ENCODE measurements at places on chromosomes 2 and 18.

- no peak for DNase-seq
Observed at GRCh38 chr2:122532481-122532880, 777.0 kb downstream of the TSN start.

- no peak for DNase-seq
Observed at GRCh38 chr18:73261923-73262322, 394.1 kb upstream of the NETO1 start.

DNA sequence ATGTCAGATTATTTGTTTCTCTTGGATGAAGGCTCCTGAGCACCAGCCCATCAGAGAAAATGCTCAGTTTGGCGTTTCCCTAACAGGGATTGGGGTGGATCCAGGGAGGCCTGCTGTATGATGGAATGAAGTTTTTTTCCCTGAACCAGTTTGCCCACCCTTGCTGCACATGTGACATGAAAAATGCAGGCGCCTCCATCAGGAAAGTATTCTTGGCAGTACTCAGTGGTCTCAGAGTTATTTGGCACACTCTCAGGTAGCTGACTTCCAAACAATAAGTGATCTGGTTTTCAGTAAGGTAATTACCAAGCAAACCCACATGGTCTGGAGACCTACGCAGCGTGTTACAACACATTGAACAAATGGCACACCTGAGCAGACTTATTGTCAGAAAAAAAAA, 254.9 kb downstream of the PAX3 start:
- no peak for DNase-seq

- no peak for DNase-seq
Observed at GRCh38 chr2:85956646-85957039, 67.9 kb upstream of the ST3GAL5 start.

DNA sequence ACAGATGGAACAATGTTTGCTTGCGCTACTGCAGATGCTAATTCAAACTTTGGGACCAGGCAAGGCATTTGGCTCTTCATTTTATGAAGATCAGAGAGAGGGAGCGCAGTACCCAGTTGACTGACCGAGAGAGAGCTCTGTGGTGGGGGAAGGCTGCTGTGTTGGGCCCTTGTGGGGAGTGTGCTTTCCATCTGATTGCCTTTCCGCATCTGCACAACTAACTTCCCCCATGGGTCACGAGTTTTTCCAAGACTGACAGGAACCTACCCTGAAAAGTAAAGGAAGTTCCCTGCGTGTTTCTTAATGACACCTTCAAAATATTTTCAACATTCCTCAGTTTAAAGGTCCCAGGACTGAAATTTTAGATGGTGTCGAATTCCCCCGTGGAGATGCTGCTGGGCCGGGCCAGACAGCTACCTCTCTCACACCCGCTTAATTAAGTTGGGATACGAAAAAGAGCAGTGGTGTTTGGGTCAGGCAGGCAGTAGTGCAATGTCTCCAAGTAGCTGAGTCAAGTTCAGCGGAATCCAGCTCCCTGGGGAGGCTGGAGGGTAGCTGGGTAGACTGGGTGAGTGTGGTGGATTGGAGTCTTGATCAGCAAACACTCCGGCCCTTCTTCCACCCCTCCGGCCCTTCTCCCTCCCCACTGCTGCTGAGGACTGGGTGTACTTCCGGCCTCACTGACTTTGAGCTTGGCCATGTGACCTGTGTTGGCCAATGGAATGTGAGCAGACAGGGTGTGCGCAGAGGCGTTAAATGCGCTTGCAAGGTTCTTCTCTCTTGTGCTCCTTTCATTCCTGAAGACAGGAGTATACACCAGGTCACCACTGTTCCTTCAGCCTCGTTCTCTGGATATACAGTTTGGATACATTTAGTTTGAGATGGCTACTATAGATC, 2.3 kb upstream of the ARHGAP25 start:
- DNase-seq: peak; percentile 8

DNA sequence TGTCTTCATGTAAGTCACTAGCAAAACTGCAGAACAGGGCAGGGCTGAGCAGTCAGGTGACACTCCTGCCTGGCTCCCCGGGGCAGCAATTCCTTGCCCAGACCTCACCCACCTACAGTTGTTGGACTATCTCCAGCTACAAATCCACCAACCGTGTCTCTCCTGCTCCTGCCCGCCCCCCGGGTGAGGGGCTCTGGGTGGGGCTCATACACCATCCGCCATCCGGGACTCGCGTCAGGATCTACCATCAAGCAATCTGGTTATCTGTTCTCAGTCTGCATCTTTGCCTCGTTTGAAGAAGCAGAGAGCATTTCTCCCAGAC, 13.5 kb upstream of the GLI2 start:
- DNase-seq: no peak

DNA sequence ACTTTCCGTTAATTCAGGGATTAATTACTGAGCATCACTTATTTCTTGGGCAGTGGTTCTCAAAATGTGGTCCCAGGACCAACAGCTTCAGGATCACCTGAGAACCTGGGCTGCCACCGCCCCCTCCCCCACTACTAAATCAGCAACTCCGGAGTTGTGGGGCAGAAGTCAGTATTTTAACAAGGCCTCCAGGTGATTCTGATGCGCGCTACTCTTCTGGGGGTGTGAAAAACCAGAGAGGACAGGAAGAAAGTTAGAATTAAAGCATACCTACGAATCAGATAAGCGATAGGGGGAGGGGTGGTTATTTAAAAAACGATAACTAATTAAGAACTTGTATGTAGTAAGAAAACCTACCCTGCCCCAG, 319 bp downstream of the ZSCAN30 start:
- DNase-seq: no peak

GRCh38 chr2:59314031-59314766, 1073.1 kb upstream of the FANCL start:
- no peak for DNase-seq

- no peak for DNase-seq
Observed at GRCh38 chr2:72992734-72993102, 75.4 kb downstream of the EMX1 start.

GRCh38 chr2:133705287-133705686, 137.0 kb upstream of the NCKAP5 start:
- no peak for DNase-seq

GRCh38 chr2:199019898-199020507, 437.7 kb downstream of the SATB2 start:
- DNase-seq: no peak

DNA sequence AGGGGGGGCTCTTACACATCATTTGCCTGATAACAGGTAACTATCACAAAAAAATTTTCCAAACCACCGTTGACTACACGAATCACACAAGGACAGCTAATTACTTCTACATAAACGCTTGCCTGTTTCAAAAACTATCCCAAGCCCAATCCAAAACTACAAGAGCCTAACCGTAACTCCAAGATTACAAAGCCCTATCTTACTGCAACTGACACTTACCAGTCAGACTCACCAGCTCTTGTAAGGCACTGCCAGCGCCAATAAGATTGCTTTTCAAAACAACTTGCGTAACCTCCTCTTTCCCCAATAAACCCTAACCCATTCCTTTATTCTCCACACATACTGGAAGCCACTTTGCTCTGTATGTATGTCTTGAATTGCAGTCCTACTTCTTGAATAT, 148.4 kb downstream of the NBAS start:
- DNase-seq: no peak

GRCh38 chr2:113169002-113169530, 4.7 kb upstream of the PSD4 start:
- DNase-seq: no peak

DNA sequence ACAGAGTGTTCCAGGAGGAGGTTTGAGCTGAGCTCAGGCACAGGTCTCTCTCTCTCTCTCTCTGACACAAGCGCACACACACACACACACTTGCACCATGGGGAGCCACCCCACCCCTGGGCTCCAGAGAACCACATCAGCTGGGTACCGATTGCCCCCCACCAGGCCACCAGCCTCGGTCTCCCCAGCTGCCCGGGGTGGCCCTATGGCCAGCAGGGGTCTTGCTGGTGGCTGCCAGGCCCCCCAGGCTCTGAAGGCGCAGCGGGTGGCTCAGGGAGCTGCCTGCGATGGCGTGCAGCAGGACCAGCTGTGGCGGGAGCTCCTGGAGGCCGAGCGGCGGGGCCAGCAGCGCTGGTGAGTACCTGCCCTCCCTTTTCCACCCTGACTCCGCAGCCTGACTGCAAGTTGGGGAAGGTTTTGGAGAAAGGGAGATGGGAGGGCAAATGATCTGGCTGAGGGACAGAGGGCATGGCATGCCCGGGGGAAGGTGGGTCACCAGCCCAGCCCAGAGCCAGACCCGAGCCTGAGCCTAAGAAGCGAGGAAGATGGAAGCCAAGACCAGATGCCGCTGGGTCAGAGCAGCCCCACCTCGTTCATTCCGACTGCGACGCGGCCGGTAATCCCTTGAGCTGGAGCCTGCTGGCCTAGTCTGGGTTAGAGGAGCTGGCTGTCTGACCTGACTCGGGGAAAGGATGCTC, 21.9 kb upstream of the SLC66A3 start:
- DNase-seq: no peak

- DNase-seq: no peak
Observed at GRCh38 chr2:227234429-227234828, 70.0 kb downstream of the COL4A3 start.

GRCh38 chr18:79459946-79460480, 64.3 kb downstream of the NFATC1 start:
- DNase-seq: no peak

- DNase-seq: no peak
Observed at GRCh38 chr2:232698556-232699091, 1.5 kb downstream of the GIGYF2 start.

GRCh38 chr2:177464549-177464948, 72.0 kb downstream of the AGPS start:
- no peak for DNase-seq

GRCh38 chr2:64277101-64277849, 133.1 kb upstream of the PELI1 start:
- DNase-seq: peak; percentile 28

DNA sequence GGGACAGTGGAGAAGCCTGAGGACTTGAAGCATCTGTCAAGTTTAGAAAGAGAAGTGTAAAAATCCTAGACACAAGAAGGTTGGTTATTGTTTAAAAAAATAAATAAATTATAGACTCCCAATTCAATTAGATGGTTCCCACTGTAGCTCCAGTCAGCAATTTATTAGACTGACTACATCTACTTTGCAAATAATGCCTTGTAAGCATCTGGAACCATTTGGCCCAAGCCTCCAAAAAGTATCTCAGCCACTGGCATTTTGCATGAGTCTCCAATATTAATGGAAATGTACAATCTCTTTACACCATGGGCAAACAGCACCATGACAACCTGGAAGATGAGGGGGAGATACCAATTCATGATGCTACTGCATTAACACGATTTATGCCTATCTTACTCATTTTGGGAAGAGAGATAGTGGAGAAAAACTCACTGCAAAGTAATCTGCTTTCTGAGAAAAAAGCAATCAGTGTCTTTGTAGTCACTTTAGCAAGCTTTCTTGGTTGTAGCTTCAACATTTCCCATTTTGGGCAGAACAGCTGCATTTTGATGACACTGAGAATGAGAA, 2.8 kb downstream of the NYAP2 start:
- no peak for DNase-seq

GRCh38 chr18:75360215-75360614, 67.3 kb downstream of the SMIM21 start:
- no peak for DNase-seq

GRCh38 chr18:22302144-22302543, 115.6 kb downstream of the CTAGE1 start:
- no peak for DNase-seq

- no peak for DNase-seq
Observed at GRCh38 chr2:166449439-166449838, 44.6 kb downstream of the SCN7A start.

DNA sequence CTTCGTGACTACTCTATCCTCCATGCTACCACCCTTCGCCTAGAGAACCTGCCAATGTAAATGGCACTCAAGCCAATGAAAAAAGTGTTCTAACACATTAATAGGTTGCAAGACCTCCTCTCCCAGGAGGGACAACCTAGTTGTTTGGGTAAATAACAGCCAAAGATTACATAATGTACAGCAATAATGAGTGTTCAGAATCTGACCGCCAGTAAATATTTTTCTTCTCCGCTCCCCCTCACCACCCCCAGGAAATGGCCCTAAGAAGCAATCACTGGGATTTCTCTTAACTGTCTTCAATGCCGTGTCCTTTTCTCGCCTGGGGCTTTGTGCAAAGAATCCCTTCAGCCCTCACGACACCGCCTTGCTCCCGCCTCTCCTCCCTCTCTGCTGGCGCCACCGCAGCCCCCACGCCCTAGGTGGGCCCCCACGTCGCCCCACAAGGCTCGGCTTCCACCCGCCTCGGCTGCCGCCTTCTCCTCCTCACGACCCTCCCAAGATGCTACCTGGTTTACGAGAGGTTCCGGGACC, 458 bp downstream of the HYCC2 start:
- DNase-seq: no peak

DNA sequence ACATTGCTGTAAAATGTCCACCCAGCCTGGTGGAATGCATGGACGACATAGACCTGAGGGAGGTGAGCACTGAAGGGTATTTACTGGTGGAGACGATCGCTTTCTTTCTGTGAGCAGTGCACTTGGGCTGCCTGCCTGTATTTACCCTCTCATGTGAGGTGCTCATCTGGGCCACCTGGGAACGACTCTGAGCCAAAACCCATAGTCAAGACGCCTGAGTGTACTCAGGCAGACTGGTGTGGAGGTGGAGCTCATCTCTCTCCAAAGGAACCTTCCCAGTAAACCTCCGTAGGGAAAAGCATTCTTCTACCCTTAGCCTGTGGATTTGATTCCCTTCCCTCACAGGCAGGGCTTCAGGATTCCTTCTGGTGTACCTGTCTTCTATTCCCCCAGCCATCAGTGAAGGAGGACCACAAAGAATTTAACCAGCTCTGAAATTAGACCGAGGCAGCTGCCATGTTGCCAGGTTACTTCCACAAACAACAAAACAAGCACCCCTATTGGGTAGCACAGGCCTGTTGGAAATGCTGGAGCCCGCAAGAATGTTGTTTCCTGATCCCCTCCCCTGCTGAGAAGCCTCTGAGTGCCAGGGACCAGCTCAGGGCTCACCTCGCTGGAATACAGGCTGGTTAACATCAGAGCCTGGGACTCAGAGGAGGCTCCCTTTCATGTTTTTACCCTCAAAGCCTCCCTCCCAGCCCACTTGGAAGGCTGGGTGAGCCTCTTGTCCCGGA, 47.5 kb upstream of the TXNDC2 start:
- no peak for DNase-seq

DNA sequence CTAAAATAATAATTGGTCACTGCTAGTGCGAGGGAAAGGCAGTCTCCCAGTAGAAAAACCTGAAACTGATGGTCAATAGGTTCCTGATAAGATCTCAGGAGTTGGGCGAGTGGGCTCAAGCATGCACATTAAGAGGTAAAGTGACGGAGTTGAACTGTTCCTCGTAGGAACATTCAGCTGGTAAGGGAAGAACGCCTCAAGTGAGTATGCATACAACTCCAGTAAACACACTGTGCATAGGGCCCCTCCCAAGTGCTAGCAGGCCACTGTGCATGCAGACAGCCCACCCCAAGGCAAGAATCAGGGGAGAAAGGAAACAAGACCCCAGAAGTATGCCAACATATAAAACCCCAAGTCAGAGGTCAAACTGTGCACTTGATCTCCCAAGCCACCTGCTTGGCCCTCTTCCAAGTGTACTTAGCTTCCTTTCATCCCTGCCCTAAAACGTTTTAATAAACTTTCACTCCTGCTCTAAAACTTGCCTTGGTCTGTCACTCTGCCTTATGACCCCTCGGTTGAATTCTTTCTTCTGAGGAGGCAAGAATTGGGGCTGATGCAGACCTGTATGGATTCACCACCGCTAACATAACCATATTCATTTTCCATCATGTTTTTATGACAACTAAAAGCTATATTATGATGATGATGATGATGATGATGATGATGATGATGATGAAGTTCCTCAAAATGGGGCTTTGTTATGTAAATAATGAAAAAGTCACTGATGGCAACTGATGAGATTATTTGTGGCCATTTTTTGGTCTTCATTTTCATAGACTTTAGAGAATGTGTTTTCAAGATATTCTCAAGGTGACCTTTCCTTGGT, 118.0 kb upstream of the RAB27B start:
- no peak for DNase-seq
